ENCODE measurements at places on chromosomes 11 and 22. TPM values are rescaled to one million over a fixed set of nuclear protein-coding genes. Genes with fewer than 3 reads are reported as not detected.

Gene ADAMTS15
- total RNA-seq = 66.9 TPM

Gene CD59
- 365 TPM for total RNA-seq

Gene MRPL16
- total RNA-seq = 40.9 TPM

Gene SCN4B
- total RNA-seq = not detected

Gene SNX32
- 1.2 TPM for total RNA-seq

Gene KCNQ1
- not detected for total RNA-seq

Gene MOV10L1
- 0.37 TPM for total RNA-seq

Gene SBF2
- 55.1 TPM for total RNA-seq

Gene OR5A1
- total RNA-seq = not detected

Gene MAPK12
- 24.3 TPM for total RNA-seq

Gene LDHAL6A
- not detected for total RNA-seq

Gene FBLN1
- 199 TPM for total RNA-seq

Gene FGF3
- not detected for total RNA-seq

Gene DLG2
- 0.98 TPM for total RNA-seq

Gene TSPAN4
- total RNA-seq = 143 TPM

Gene NCR3LG1
- 27.6 TPM for total RNA-seq

Gene CBLIF
- total RNA-seq = not detected

Gene TRIM48
- not detected for total RNA-seq

Gene PARVG
- 0.20 TPM for total RNA-seq

Gene COA4
- 77.4 TPM for total RNA-seq

Gene FAM180B
- total RNA-seq = not detected

Gene OR6A2
- 0.59 TPM for total RNA-seq

Gene PDE2A
- total RNA-seq = 0.37 TPM

Gene A4GALT
- total RNA-seq = 41.2 TPM

Gene ADORA2A
- total RNA-seq = 4.1 TPM

Gene CENPM
- 26.5 TPM for total RNA-seq

Gene GRAP2
- total RNA-seq = not detected

Gene MAPK8IP1
- total RNA-seq = 7.4 TPM

Gene LIF
- 1.5 TPM for total RNA-seq

Gene KRTAP5-11
- total RNA-seq = not detected

Gene RHBDD3
- 19.4 TPM for total RNA-seq

Gene FAT3
- total RNA-seq = 0.20 TPM

Gene SLC36A4
- 9.0 TPM for total RNA-seq

Gene CWC15
- total RNA-seq = 28.7 TPM

Gene CRYBB3
- not detected for total RNA-seq

Gene NRIP3
- total RNA-seq = 4.0 TPM

Gene OR51V1
- total RNA-seq = not detected

Gene SCGB1C1
- not detected for total RNA-seq

Gene FAM227A
- 1.4 TPM for total RNA-seq

Gene OR10A2
- not detected for total RNA-seq

Gene DRICH1
- total RNA-seq = not detected

Gene SC5D
- total RNA-seq = 71.4 TPM

Gene C11orf65
- 0.39 TPM for total RNA-seq

Gene OR52H1
- total RNA-seq = not detected

Gene OTOG
- not detected for total RNA-seq

Gene SOX10
- total RNA-seq = not detected

Gene APOA1
- not detected for total RNA-seq

Gene ZNF214
- 1.8 TPM for total RNA-seq

Gene VPS11
- total RNA-seq = 28.0 TPM
